ENCODE measurements at places on chromosomes 1 and 21.

- DNase-seq, result no peak
These were observed 66.8 kb upstream of the ACTL8 start for GRCh38 chr1:17688217-17688810.

- DNase-seq, result no peak
These were observed 307.2 kb downstream of the HHIPL2 start for GRCh38 chr1:222240536-222241181.

GRCh38 chr21:46066591-46067331 lies 31.2 kb upstream of the COL6A2 start:
- no peak for DNase-seq

DNA sequence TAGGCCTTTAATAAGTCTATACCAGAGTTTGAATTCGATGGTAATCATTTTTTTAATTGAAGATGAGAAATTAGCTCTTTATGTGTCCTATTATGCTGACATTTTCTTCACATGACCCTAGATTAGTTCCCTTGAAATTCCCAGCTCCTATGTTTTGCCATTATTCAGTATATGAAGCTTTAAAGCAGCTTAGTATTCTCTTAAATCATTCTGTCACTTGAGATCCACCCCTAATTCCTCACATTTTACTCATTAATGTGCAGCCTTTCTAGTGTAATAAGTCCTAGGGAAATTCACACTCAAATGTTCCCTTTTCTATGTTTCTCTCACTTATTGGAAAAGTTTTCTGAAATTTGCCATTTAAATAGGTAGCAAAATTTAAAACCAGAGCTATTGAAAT lies 704.5 kb upstream of the B3GALT2 start:
- DNase-seq, result no peak

DNA sequence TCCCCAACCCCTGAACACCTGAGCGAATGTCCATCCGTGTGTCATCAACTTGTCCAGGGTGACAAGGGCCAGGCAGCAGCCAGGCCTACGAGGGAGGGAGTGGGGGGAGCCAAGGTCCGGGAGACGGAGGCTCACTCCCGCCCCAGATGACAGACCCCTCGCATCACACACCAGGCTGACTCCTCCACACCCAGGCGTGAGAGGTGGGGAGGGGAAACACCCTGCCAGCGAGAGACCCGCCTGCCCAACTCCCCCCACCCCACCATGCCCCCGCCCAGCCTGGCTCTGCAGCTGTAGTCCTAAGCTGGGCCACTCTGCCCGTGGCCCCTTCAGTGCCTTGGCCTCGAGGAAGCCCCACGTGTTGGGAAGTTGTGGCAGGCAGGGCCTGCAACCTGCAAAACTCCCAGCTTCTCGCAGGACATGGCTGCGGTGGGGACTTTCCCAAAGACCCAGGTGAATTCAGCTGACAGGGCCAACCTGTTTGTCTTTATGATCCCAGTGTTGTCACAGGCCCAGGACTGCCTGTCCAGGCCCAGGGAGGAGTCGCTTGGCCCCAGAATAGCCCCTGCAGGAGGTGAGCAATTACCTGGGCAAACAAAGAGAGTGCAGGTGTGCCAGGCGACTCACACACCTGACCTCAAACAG lies 62.9 kb downstream of the RIPK4 start:
- no peak for DNase-seq

Measured in stimulated activated CD8-positive, alpha-beta memory T cell treated with anti-CD3 and anti-CD28 coated beads, Interleukin-15, amount 100 ng/mL, for 24 hours (primary cell).